ENCODE measurements at places on chromosomes 7 and 10. TPM values are rescaled to one million over a fixed set of nuclear protein-coding genes. Genes with fewer than 3 reads are reported as not detected.
A peak's percentile ranks its signal among the peaks of the same experiment; 100 is the strongest.

DNA sequence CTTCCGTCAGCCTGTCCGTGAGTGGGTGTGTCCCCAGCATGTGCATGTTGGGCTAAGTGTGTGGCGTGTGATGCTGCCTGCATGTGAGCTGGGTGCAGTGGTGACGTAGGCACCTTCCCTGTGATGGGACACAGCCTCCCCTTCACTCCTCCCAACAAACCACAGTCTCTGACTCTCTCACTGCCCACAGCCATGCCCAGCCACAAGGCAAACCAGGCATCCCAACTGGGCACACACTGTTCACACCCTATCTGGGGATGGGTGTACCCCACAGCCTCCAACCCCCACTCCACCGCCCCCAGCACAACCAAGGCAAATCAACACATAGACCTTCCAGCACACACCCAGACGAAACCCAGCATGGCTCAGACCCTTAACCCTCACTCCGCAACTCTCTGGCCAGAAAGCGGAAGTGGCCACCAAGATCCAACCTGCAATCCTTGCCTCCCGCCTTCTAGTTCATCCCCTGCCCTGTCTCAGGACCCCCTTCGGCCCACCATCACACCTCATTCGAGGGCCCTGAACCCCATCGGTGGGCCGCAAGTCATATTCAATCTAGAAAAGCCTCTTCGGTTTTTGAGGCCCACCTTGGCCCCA, 10.4 kb downstream of the PSD start:
- H3K27ac ChIP-seq, result peak overlapping the region; percentile 4
- peaks cover 14% of the 10 kb centered on the region for H3K27me3 ChIP-seq
- H3K4me1 ChIP-seq, result peaks cover 33% of the 10 kb centered on the region
- H3K4me3 ChIP-seq, result peak overlapping the region; percentile 69
- peak; percentile 51 for DNase-seq
- H3K36me3 ChIP-seq, result peaks cover 4% of the 10 kb centered on the region

The PRRT4 gene
- 0.23 TPM for total RNA-seq

- H3K27me3 ChIP-seq, result peaks cover 11% of the 10 kb centered on the region
- H3K4me3 ChIP-seq, result no peak overlapping the region
- no peaks in the 10 kb centered on the region for H3K4me1 ChIP-seq
- H3K27ac ChIP-seq, result no peak overlapping the region
- H3K36me3 ChIP-seq, result no peaks in the 10 kb centered on the region
- no peak for DNase-seq
Measured at GRCh38 chr7:47149971-47150370, 431.9 kb downstream of the TNS3 start.

- H3K27ac ChIP-seq, result no peak overlapping the region
- DNase-seq, result no peak
- H3K4me3 ChIP-seq, result no peak overlapping the region
- no peaks in the 10 kb centered on the region for H3K27me3 ChIP-seq
Measured at GRCh38 chr10:132707121-132707775, 78.7 kb downstream of the NKX6-2 start.

DNA sequence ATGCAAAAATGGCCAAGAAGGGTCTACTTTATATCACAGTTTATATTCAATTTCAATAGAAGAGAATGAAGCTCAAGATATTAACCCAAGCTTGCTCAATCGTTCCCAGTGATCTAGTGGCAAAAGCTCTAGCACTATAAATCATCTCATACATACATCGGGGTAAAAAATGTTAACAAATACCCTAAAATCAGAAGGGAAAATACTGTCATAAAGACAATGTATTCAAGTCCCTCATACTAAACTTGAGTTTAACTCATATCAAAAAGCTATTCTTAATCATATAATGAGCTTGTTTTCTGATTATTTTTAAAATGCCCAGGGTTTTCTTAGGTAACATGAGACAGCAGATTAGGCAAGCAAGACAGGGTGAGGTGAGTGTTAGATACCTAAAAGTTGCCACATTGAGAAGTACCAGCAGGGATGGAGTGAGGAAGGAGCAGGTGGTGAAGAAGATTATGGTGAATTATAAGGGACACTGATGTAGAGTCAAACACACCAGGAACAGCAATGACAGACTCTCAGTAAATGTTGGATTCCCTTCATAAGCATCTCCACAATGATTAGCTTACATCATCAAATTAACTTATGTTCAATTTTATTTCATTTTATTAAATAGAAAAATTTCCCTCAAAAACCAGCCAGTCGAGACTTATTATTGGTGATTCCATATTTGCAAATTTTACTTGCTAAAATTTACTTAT, 46.2 kb downstream of the ELAPOR2 start:
- H3K4me1 ChIP-seq, result peaks cover 5% of the 10 kb centered on the region
- no peak for DNase-seq
- no peak overlapping the region for H3K27ac ChIP-seq
- H3K4me3 ChIP-seq, result no peak overlapping the region
- H3K27me3 ChIP-seq, result no peaks in the 10 kb centered on the region

DNA sequence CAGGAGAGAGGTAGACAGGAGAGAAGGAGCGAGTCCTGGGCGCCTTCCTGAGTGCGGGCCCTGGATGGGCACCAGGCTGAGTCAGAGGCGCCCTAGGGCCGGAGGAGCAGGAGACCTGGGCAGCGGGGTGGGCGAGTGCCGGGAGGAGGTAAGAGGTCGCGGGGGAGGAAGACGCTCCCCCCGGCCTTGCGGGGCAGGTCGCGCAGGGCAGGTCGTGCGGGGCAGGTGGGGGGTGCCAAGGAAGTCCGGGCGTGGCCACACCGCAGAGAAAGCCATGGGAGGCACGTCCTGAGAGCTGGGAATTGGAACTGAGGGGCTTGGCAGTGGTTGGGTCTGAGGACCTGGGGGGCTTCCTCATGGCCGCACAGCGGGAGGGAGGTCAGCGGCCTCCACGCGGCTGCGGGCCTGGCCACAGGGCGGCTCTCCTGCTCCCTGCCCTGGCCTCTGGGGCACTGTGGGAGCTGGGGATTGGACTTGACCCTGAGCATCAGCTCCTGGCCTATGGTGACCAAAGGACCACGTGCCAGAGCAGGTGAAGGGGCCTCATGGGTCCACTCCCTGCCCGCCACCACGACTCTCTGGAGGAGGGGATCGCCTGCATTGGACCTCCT, 935 bp downstream of the MMP21 start:
- no peak overlapping the region for H3K4me3 ChIP-seq
- H3K27ac ChIP-seq, result no peak overlapping the region
- no peak for DNase-seq
- no peaks in the 10 kb centered on the region for H3K36me3 ChIP-seq

DNA sequence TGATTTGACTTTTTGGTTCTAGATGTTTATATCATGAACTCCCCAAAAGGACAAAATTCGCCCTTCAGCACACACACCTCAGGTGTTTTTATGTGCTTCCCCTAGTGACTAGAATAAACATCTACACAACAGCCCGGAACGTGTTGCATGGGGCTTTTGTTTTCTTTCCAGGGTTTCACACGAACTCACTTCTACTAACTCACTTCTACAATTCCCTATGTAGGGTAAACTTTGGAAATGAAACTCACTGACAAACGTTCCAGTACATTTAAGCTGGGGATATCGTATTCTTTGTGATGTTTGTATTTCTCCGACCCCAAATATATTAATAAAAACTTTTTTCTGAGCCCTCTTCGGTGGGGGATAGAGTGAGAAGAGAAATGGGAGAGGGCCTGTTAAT, 1.4 kb downstream of the TRA2A start:
- peak overlapping the region; percentile 100 for H3K27ac ChIP-seq
- H3K27me3 ChIP-seq, result no peaks in the 10 kb centered on the region
- H3K4me1 ChIP-seq, result peaks cover 52% of the 10 kb centered on the region
- H3K36me3 ChIP-seq, result peaks cover 32% of the 10 kb centered on the region
- H3K4me3 ChIP-seq, result peak overlapping the region; percentile 96
- peak; percentile 44 for DNase-seq

DNA sequence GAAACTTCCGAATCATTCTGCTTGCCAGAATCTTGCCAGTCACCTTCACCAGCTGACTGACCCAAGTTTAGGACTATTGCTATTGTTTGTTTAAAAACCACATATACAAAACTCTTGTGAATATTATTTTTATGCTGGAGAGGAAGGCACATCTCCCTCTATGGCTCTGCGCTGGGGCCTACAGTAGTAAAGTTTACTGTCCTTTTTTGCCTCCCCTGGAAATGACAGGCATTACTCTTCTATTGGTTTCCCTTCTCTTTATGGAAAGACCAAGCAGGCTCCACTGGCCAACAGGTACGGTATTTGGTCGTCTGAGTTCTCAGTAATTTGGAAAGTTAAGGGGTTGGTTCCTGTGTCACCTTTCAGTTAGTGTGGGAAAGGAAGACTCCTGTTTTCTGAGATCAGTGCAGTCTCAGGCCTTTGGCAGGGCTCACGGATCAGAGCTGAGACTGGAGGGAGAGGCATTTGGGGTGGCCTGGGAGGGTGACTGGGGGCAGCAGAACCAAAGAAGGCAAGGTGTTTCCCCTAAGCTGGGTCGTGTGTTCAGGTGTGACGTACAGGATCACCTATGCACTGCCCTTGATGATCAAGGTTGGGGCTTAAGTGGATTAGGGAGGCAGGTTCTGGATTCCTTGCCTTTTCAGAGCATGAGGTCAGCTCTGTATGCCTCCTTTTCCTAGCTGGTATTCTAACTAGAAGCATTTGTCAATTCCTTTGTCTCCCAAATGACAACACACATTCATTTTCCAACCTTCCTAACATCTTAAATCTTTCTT, 16.0 kb upstream of the KIF5B start:
- DNase-seq, result no peak
- H3K4me3 ChIP-seq, result no peak overlapping the region
- H3K36me3 ChIP-seq, result no peaks in the 10 kb centered on the region
- no peak overlapping the region for H3K27ac ChIP-seq
- no peaks in the 10 kb centered on the region for H3K4me1 ChIP-seq

The WNT16 gene
- not detected for total RNA-seq

GRCh38 chr7:36023033-36023560, 130.0 kb upstream of the EEPD1 start:
- no peaks in the 10 kb centered on the region for H3K4me1 ChIP-seq
- no peaks in the 10 kb centered on the region for H3K36me3 ChIP-seq
- H3K27ac ChIP-seq, result no peak overlapping the region
- DNase-seq, result no peak
- no peak overlapping the region for H3K4me3 ChIP-seq

GRCh38 chr10:88565072-88565471, 18.0 kb downstream of the RNLS start:
- no peaks in the 10 kb centered on the region for H3K27me3 ChIP-seq
- DNase-seq, result no peak
- H3K36me3 ChIP-seq, result no peaks in the 10 kb centered on the region

The PAX4 gene
- total RNA-seq, result not detected

DNA sequence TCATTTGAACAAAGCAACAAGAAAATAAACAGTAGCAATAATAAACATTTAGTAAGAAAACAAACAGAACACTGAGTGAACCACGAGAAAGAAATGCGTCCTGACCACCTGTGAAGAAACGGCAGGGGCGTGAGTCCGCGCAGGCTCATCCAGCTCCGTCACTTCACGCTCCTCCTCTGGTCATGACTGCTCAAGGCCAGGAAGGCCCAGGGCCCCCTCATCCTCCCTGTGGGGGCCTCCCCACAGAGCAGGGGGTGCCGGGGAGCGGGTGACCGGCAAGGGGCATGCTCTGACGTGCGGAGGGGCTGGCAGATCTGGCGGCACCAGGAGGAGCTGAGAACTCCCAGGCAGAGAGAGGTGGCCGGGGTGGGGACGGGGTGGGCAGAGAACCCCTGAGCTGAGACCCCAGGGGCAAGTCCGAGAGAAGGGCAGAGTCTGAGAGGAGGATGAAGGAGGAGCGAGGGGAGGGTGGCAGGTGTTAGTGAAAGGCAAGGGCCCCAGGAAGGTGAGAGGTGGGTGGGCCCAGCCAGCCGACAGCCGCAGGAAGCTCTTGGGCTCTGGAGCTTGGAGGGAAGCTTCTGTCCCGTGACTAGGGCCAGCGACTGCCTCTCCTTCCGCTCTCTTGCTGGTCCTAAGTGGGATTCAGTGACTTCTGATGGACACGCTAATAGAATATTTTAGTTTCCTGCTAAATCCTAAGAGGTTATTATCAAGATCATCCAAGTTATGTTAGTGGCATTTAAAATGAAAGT, 223.9 kb downstream of the TCERG1L start:
- H3K27ac ChIP-seq, result no peak overlapping the region
- H3K4me1 ChIP-seq, result peaks cover 20% of the 10 kb centered on the region
- no peak overlapping the region for H3K4me3 ChIP-seq
- H3K36me3 ChIP-seq, result no peaks in the 10 kb centered on the region

DNA sequence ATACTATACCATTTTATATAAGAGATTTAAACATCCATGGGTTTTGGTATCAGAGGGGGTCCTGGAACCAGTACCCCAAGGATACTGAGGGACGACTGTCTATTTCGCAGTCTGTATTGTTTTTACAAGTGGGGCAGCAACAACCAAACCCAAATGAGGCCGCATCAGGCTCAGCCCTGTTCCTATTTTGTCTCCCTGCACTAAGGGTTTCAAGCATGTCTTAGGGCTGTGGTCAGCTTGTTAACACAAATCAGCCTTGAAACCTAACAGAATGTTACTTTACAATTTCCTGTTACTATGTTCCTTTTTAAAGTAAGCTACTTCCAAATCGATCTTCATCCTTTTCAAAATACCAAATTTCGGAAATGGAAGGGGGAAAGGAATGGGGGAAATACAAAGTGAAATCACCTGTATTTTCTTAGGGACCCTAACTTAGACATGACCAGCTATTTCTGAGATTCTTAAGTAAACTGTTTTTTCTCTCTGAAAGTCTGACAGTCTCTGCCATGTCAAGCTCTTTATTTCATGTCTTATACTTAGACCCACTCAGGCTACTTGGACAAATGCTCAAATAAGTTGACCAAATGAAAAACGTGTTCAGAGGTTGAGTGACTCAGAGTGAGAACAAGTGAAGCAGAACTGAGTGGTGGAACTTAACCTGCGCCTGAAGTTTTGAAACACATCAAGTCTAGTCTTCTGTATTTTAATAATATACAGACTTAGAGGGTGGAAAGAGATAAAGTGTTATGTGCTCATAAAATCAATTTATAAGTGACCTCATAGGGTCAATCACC, 75.8 kb downstream of the C1GALT1 start:
- H3K27ac ChIP-seq, result peak overlapping the region; percentile 72
- H3K36me3 ChIP-seq, result peaks cover 13% of the 10 kb centered on the region
- H3K4me3 ChIP-seq, result peak overlapping the region; percentile 33
- H3K4me1 ChIP-seq, result peaks cover 33% of the 10 kb centered on the region
- H3K27me3 ChIP-seq, result no peaks in the 10 kb centered on the region

DNA sequence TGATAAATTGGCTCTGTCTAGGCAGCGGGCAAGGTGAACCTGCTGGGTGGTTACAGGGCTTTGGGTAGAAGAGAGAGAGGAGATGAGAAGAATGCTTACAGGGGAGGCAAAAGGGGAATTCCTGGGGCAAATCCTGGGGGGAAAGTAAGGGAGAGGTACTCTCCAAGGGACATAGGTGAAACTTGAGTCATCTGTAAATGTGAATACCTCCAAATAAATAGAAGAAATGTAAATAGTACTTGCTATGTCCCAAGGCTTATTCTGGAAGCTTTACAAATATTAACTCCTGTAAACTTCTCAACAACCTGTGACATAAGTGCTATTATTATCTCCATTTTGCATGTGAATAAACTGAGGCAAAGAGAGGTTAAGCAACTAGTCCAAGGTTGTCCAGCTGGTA, 57.7 kb upstream of the CDK13 start:
- H3K27ac ChIP-seq, result no peak overlapping the region
- no peaks in the 10 kb centered on the region for H3K36me3 ChIP-seq
- no peaks in the 10 kb centered on the region for H3K27me3 ChIP-seq
- DNase-seq, result no peak
- H3K4me3 ChIP-seq, result no peak overlapping the region
- no peaks in the 10 kb centered on the region for H3K4me1 ChIP-seq

Data from activated CD4-positive, alpha-beta T cell treated with anti-CD3 and anti-CD28 coated beads for 36 hours (primary cell).